DMS53 (cell line): ENCODE measurements at places on chromosomes 7 and 10.

GRCh38 chr7:101940830-101941229 lies 123.4 kb downstream of the CUX1 start:
- DNase-seq, result peak; percentile 29

DNA sequence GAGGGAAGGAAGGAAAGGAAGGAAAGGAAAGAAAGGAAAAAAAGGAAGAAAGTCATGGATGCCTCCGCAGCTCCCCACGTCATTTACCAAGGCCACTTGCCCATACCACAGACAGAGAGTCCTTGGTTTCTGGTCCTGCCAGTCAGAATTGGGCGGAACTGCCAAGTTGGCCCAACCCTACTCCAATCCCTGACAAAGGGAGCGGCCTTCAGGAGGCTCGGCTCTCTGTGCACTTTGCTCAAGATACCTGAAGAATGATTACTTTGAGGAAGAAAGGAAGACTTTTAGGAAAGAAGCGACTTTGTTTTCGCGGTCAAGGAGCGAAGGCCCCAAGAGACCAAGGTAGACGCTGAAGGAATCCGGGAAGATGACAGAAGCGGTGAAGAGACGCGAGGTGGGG lies 49.1 kb upstream of the FXYD4 start:
- DNase-seq, result peak; percentile 61

DNA sequence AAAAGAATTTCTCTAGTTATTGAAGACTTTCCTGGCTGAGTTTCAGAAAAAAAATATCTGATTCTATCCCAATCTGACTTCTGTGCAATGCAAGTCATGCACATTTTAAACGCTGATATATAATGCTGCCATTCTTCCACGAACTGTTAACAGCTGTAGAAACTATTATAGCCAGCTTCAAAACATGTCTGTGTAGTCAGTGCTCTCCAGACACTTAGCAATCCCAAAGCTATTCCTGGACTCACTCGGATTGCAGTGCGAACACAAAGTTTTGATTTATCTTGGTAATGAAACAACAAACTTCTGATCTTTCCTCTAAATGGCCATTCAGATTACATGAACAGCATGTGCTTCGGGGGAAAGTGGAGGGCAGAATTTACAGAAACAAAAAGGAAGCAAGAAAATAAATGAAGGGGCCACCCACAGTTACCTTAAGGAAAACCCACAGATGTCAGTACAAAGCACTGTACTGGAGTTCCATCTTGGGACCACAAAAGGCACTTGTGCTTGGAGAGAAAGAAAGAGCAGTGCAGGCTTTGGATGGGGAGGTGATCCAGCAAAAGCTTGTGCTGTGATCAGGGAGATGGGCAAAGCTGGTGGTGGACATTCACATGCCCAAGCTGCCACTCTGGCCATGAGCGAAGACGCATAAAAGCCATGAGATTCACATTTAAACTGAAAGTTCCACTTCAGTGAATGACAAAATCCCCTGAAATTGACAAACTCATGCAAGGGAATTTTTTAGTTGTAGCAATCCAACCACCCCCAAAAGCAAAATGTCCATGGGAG lies 32.1 kb upstream of the ADO start:
- no peak for DNase-seq

GRCh38 chr10:6729861-6730344 lies 149.8 kb upstream of the PRKCQ start:
- no peak for DNase-seq

DNA sequence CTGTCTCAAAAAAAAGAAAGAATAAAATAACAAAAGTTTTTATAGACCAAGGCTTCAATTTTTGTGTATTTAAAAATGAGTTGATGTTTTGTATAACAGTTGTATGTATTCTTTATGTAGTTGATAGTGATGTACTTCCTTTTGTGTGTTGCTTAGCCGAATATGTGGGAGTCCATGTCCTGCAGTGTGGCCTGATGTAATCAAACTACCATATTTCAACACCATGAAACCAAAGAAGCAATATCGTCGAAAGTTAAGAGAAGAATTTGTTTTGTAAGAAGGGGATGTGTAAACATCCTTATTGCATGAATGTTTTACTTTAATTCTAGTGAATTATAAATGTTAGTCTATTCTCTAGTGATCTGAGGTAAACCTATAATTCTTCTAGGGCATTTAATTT lies 56.6 kb downstream of the MPLKIP start:
- DNase-seq, result no peak

DNA sequence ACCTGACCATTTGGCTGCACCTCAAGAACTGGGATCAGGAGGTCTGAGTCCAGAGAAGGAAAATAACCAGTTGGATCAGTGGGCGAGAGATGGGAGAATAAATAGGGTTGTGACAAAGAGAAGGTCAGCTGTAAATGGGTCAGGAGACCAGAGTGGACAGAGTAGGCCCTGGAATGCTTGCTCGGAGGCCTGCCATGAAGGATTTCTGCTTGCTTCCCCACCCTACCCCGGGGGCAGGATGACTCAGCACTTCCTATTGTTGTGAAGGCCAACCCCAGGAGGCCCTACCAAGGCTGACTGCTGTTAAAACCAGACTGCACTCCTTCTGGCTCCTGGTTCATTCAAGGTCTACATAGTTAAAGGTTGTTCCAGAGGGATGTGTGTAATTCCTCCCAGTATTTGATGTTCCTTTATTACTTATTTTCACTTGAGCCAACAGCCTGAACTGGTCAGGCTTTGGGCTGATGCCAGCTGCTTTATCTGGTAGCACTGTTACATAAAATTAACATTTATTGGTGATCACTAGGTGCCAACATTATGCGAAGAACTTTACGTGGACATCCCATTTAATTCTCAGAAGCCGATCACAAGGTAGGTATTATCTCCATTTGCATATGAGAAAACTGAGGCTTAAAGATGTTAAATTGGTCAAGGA lies 27.3 kb upstream of the IFRD1 start:
- DNase-seq, result peak; percentile 87

DNA sequence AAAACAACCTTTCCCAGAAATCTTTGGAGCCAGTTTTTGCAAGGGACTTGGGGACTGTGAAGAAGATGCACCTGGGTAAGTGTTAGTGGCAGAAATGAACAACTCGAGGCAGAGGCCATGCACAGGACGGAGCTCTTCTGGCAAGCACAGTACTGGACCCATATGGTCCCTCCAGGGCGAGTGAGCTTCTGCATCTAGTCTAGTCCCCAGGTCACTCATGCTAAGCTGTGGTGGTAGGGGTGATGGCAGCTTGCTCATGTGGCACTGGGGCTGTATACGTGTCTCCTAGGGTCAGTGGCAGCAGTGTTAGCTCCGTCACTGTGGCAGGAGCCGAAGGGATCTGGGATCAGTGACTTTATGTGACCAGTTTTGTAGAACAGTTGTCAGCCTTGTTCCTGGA lies 9.3 kb upstream of the LRRC61 start:
- DNase-seq, result no peak

DNA sequence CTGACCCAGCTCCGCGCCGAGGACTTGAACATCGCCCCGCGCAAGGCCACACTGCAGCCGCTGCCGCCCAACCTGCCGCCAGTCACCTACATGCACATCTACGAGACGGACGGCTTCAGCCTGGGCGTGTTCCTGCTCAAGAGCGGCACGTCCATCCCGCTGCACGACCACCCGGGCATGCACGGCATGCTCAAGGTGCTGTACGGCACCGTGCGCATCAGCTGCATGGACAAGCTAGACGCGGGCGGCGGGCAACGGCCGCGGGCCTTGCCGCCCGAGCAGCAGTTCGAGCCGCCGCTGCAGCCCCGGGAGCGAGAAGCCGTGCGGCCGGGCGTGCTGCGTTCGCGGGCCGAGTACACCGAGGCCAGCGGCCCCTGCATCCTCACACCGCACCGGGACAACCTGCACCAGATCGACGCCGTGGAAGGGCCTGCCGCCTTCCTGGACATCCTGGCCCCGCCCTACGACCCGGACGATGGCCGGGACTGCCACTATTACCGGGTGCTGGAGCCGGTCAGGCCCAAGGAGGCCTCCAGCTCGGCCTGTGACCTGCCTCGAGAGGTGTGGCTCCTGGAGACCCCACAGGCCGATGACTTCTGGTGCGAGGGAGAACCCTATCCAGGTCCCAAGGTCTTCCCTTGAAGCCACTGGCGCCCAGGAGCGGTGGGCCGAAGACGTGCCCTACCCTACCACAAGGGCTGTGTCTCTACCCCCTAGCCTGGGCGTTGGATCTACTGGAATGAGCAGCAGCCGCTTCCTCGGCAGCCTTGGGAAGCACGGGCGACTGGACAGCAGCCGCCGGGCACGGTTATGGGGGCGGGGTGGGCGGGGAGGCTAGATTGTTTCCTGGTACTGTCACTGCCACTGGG lies 945 bp downstream of the ADO start:
- DNase-seq, result peak; percentile 69
